ENCODE measurements at places on chromosomes 5 and 9.

- no peaks in the 10 kb centered on the region for H3K4me1 ChIP-seq
- ATAC-seq = no peak
- H3K27ac ChIP-seq = no peak overlapping the region
Measured at GRCh38 chr9:1434811-1435210, 384.7 kb downstream of the DMRT2 start.

GRCh38 chr5:9927521-9927997, 297.4 kb upstream of the TAS2R1 start:
- no peaks in the 10 kb centered on the region for H3K4me1 ChIP-seq
- ATAC-seq = no peak
- H3K27ac ChIP-seq = no peak overlapping the region
- no peaks in the 10 kb centered on the region for H3K36me3 ChIP-seq
- no peaks in the 10 kb centered on the region for H3K27me3 ChIP-seq

- ATAC-seq = no peak
- no peaks in the 10 kb centered on the region for H3K36me3 ChIP-seq
- no peaks in the 10 kb centered on the region for H3K4me1 ChIP-seq
- H3K27ac ChIP-seq = no peak overlapping the region
- no peak overlapping the region for H3K4me3 ChIP-seq
Measured at GRCh38 chr5:174877987-174878386, 153.6 kb downstream of the MSX2 start.

DNA sequence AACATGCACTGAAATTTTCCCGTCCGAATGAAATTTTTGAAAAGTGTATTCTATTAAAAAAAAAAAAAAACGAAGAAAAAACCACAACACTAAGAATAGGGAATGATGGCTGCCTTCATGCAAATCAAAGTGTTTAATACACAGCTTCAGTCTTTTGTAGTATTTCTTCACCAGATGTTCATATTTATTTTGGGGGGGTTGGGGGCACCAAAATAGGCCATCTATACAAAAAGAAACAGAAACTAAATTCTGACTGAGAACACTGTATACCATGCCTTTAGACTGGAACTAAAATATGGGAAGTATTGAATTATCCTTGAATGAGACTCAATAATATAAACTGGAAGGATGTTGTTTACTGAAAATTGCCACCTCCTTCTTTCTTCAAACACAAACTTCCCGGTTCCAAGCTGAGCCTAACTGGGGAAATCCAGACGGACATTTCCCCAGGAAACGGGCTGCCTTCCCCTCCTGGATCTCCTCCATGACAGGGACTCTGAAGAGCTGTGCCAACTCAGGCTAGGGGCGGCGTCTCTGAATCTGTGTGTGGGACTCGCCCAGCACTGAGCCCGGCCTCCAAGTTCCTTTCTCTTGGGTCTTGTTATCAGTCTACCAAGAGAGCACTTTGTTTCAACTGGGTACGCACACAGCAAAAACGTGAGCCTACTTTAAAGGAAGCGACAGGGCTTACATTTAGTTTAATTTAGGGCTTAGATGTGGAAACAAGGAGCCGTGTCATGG, 511.3 kb upstream of the ADAMTS16 start:
- H3K27me3 ChIP-seq = no peaks in the 10 kb centered on the region
- no peak overlapping the region for H3K4me3 ChIP-seq
- no peak for ATAC-seq
- H3K4me1 ChIP-seq = no peaks in the 10 kb centered on the region
- H3K27ac ChIP-seq = no peak overlapping the region

DNA sequence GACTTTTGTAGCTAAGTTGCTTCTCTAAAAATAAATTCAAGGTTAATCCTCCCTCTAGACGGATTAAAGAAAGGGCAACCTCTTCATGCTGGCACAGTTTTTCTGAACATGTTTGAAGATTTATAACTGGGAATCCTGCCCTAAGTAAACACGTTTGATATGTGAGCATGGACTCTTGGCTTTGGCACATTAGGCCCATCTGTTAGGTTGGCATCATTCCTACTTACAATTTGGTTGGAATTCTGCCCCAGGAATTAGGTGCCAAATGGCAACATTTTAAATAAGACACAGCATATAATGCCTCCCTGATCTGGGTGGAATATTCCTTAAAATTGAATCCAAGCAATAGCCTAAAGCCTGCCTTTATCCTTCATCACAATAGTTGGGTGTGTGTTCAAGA, 372.3 kb upstream of the CDH18 start:
- H3K4me1 ChIP-seq = no peaks in the 10 kb centered on the region
- H3K36me3 ChIP-seq = no peaks in the 10 kb centered on the region
- H3K4me3 ChIP-seq = no peak overlapping the region
- H3K27me3 ChIP-seq = no peaks in the 10 kb centered on the region

- no peak overlapping the region for H3K27ac ChIP-seq
- H3K36me3 ChIP-seq = no peaks in the 10 kb centered on the region
- no peak for ATAC-seq
- H3K4me1 ChIP-seq = no peaks in the 10 kb centered on the region
Measured at GRCh38 chr9:73701415-73702057, 549.9 kb downstream of the ANXA1 start.

DNA sequence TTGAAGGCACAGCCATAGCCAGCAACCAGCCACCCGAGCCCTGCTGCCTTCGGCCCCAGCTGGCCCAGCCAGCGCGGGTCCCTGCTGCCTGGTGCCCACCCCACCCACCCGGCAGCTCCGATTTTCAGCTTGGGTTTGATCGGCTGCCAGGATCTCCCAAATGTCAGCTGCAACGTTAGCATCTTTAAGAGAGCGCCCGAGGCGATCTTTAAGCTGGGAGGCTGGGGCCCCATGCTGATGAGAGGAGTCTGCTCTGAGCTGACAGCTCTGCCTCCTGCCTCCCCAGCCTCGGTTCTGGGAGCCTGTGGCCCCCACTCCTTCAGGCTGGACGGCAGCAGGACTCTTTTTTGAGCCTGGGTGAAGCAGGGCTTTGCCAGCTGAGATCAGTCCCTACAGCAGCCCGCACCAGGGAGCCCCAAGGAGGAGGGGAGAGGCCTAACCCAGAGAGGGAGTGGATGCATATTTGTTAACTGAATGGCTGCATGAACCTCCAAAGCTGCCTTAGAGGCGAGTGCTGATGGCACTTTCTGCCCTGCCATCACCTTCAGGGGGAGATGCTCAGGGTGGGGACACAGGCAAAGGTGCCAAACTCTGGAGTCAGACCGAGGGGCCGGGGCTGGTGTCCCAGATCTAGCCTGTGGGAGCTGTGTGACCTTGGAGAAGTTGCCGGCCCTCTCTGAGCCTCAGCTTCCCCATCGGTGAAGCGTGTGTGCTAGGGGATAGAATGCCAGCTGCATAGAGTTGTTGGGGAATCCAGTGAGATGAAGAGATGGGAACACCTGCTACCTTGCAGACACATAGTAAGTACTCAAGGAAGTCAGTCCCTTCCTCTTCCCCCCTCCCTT, 165.5 kb downstream of the C9orf50 start:
- no peak overlapping the region for H3K27ac ChIP-seq
- no peak for ATAC-seq

- H3K27me3 ChIP-seq = no peaks in the 10 kb centered on the region
- H3K27ac ChIP-seq = no peak overlapping the region
- H3K4me3 ChIP-seq = no peak overlapping the region
- no peak for ATAC-seq
Measured at GRCh38 chr5:14830210-14831005, 41.2 kb downstream of the ANKH start.

DNA sequence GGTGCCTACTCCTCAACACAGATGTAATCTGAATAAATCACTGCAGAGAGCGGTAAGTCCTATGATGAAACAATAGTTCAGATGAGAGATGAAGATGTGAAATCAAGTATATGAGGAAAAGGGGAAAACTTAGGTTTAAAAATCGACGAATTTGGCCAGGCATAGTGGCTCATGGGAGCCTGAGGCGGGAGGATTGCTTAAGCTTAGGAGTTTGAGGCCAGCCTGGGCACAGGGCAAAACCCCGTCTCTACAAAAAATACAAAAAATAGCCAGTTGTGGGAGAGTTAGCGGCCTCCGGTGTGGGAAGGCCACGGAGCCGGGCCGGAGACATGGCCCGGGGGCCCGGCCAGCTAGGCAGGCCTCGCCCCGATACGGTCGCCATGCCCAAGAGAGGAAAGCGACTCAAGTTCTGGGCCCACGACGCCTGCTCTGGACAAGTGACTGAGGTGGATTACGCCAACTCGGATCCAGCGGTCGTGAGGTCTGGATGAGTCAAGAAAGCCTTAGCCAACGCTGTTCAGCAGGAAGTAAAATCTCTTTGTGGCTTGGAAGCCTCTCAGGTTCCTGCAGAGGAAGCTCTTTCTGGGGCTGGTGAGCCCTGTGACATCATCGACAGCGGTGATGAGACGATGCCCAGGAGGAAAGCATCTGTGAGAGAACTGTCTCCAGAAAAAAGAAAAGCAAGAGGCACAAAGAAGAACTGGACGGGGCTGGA, 62.8 kb upstream of the SUB1 start:
- H3K4me1 ChIP-seq = no peaks in the 10 kb centered on the region
- no peak for ATAC-seq
- no peaks in the 10 kb centered on the region for H3K36me3 ChIP-seq
- H3K4me3 ChIP-seq = no peak overlapping the region
- no peak overlapping the region for H3K27ac ChIP-seq

DNA sequence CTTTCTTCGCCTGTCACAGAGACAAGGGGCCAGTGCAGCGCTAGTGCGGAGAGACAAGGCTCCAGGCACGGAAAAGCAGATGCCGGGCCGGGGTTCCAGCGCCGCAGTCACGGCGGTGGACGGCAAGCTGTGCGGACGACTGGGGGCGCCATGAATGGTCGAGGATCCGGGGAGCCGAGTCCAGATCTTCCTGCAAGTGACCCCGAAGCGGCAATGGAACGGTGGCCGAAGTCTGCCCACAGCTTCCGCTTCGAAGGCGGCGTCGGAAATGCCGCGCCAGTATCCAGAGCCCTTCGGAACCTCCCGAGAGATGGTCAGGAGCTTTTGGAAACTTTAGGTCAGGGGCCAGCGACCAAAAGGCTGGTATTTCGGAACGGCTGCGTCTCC, 601 bp upstream of the FAF2 start:
- peak overlapping the region; percentile 81 for H3K4me3 ChIP-seq

DNA sequence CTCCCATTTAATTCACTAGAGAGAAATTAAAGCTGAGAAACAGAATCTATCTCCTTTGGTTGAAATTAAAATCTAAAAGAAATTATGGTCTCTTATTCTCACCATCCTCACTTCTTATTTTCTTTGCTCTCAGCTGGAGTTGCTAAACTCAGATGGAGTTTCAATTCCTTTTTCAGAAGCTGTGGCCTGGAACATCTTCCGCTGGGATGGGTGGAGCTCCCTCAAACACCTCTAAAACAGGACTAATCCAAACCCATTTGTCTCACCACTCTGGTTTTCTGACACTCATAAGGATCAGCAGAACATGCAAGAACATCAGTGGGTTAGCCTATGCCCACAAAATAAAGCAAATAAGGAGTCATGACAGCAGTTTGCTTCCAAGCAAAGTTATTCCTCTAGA, 39.6 kb upstream of the CEP78 start:
- no peak overlapping the region for H3K4me3 ChIP-seq
- no peaks in the 10 kb centered on the region for H3K27me3 ChIP-seq
- peak; percentile 39 for ATAC-seq

- peak; percentile 78 for ATAC-seq
- peaks cover 44% of the 10 kb centered on the region for H3K4me1 ChIP-seq
- peaks cover 7% of the 10 kb centered on the region for H3K36me3 ChIP-seq
- no peaks in the 10 kb centered on the region for H3K27me3 ChIP-seq
- peak overlapping the region; percentile 89 for H3K27ac ChIP-seq
Measured at GRCh38 chr5:56482363-56482762, 249.2 kb upstream of the ANKRD55 start.

DNA sequence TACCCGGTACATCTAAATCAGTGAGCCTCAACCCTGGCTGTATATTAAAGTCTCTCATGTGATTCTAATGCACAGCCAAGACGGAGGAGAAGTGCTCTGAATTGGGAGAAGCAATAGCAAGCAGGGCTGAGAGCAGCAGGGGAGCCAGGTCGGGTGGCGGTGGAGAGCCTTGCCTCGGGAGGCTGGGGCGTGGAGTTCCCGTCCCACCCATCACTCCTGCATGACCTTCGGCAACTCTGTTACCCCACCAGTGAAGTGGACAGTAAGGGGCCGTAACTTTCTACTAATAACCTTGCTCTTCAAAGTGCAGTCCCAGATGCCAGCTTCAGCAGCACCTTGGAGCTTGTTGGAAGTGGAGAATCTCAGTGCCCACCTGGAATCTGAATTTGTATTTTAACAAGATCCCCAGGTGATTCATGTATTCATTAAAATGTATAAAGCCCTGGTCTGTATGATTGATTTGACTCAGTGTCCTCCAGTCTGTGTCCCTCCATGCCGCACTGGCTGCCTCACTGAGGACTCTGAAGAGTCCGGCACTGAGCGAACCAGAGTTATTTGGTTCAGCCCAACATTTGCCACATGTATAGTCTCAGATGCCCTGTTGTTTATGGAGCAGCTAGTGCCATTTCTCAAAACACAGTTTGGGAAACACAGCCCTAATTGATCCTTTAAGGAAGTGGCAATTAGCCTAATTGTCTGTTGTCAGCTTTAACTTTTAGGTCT, 6.5 kb downstream of the ERGIC1 start:
- H3K27me3 ChIP-seq = no peaks in the 10 kb centered on the region
- ATAC-seq = no peak
- peaks cover 74% of the 10 kb centered on the region for H3K4me1 ChIP-seq
- no peak overlapping the region for H3K4me3 ChIP-seq
- peaks cover 32% of the 10 kb centered on the region for H3K36me3 ChIP-seq

GRCh38 chr9:34994260-34994899, 4.8 kb downstream of the DNAJB5 start:
- H3K4me1 ChIP-seq = peaks cover 53% of the 10 kb centered on the region
- H3K4me3 ChIP-seq = no peak overlapping the region
- no peak for ATAC-seq

- no peak overlapping the region for H3K27ac ChIP-seq
- H3K4me3 ChIP-seq = peak overlapping the region; percentile 55
- H3K27me3 ChIP-seq = peaks cover 47% of the 10 kb centered on the region
- no peak for ATAC-seq
- no peaks in the 10 kb centered on the region for H3K36me3 ChIP-seq
Measured at GRCh38 chr9:76571743-76572146, 112.8 kb downstream of the GCNT1 start.

GRCh38 chr9:70811638-70812037, 309.8 kb downstream of the TRPM3 start:
- no peak for ATAC-seq
- no peaks in the 10 kb centered on the region for H3K4me1 ChIP-seq
- no peaks in the 10 kb centered on the region for H3K36me3 ChIP-seq

GRCh38 chr9:124263213-124263612, 5.5 kb downstream of the NEK6 start:
- ATAC-seq = no peak
- H3K27ac ChIP-seq = peak overlapping the region; percentile 93
- H3K27me3 ChIP-seq = no peaks in the 10 kb centered on the region
- peak overlapping the region; percentile 99 for H3K4me3 ChIP-seq
- H3K36me3 ChIP-seq = peaks cover 22% of the 10 kb centered on the region
- H3K4me1 ChIP-seq = peaks cover 86% of the 10 kb centered on the region

- peaks cover 14% of the 10 kb centered on the region for H3K36me3 ChIP-seq
- no peak overlapping the region for H3K27ac ChIP-seq
- H3K27me3 ChIP-seq = no peaks in the 10 kb centered on the region
- no peak overlapping the region for H3K4me3 ChIP-seq
- H3K4me1 ChIP-seq = no peaks in the 10 kb centered on the region
Measured at GRCh38 chr5:56900858-56901578, 8.4 kb upstream of the SETD9 start.
